ENCODE measurements at places on chromosomes 5 and 9.

- H3K27ac ChIP-seq, result no peak overlapping the region
- H3K4me3 ChIP-seq, result no peak overlapping the region
- no peaks in the 10 kb centered on the region for H3K36me3 ChIP-seq
- H3K4me1 ChIP-seq, result no peaks in the 10 kb centered on the region
- DNase-seq, result no peak
Measured at GRCh38 chr9:82191082-82191770, 202.7 kb downstream of the SPATA31D1 start.

- no peak overlapping the region for H3K4me3 ChIP-seq
- H3K27me3 ChIP-seq, result no peaks in the 10 kb centered on the region
- no peak for DNase-seq
- no peaks in the 10 kb centered on the region for H3K36me3 ChIP-seq
- no peak overlapping the region for H3K27ac ChIP-seq
- no peaks in the 10 kb centered on the region for H3K4me1 ChIP-seq
Measured at GRCh38 chr5:125928663-125929062, 494.5 kb upstream of the GRAMD2B start.

DNA sequence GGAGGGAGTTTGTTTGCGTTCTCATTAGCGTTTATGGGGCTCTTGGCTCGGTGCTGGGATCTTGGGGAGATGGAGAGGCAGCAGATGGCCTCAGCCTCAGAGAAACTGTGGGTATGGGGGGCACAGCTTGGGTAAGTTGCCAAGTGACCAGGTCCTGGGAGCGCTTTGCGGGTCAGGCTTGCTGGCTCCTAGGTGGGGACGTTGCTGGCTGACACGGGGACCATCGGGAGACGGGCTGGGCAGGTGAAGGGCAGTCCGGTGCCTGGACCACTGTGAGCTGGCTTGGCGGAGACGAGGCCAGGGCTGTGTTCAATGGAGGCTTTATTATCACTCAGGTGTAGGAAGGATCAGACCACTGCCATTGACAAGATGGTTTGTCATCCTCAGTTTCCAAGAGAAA, 30.0 kb downstream of the FGD3 start:
- no peaks in the 10 kb centered on the region for H3K36me3 ChIP-seq
- no peak overlapping the region for H3K4me3 ChIP-seq
- no peak overlapping the region for H3K27ac ChIP-seq
- no peaks in the 10 kb centered on the region for H3K27me3 ChIP-seq
- no peak for DNase-seq
- no peaks in the 10 kb centered on the region for H3K4me1 ChIP-seq

GRCh38 chr5:79829260-79829659, 139.6 kb downstream of the CMYA5 start:
- DNase-seq, result no peak
- no peaks in the 10 kb centered on the region for H3K36me3 ChIP-seq
- peaks cover 16% of the 10 kb centered on the region for H3K4me1 ChIP-seq
- H3K27me3 ChIP-seq, result no peaks in the 10 kb centered on the region
- H3K27ac ChIP-seq, result no peak overlapping the region

DNA sequence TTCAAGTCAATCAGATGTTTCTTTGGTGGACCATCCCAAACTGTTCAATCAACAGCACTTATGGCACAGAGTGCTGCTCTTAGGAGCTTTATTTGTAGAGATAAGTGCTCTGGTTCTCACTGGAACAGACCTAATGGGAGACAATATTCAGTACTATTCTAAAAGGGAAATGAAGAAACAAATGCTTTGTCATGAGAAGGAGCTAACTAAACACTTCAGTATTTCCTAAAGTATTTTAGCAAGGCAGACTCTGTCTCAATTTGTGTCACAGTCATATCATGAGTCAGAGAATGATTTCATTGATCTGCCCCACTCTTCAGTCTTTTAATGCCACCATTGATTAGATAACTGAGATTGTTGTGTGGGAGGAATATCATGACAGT, 175.3 kb downstream of the SLF1 start:
- H3K27me3 ChIP-seq, result no peaks in the 10 kb centered on the region
- H3K4me3 ChIP-seq, result no peak overlapping the region

DNA sequence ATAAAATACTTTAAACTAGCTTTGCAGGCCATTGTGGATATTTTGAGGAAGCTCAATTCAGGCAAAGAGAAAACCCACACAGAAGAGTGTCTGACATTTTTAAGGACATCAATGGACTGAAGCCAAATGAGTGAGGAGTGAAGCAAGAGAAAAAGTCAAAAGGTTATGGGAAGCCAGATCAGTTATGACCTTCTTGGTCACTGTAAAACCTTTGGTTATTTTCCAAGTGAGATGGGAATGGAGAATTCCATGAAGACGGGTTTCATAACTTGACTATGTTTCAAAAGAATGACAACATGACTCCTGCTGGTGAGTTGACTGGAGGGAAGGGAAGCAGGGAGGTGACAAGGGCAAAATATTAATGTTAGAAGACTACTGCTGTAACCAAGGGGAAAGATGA, 585.2 kb downstream of the EFNA5 start:
- no peak for DNase-seq
- H3K27me3 ChIP-seq, result no peaks in the 10 kb centered on the region
- no peaks in the 10 kb centered on the region for H3K36me3 ChIP-seq

DNA sequence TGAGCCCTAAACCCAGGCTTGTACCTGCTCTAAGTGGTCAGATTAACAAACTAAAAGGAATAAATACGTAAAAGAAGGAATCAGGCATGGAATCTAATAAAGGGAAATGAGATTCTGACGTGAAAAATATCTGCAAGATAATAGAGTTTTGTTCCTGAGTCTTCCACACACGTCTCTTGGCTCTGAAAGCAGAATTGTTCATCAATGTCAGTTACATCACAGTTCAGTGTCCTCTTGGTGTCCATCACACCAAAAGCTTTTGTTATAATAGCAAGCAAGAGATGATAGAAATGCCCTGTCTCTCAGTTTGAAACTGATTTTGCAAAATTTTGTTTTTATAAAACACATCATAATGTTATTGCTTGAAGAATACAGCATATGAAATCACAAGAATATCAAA, 34.7 kb upstream of the NMUR2 start:
- H3K27me3 ChIP-seq, result no peaks in the 10 kb centered on the region
- H3K4me1 ChIP-seq, result no peaks in the 10 kb centered on the region
- H3K36me3 ChIP-seq, result no peaks in the 10 kb centered on the region
- DNase-seq, result no peak

GRCh38 chr5:172981931-172982330, 1.6 kb upstream of the ATP6V0E1 start:
- peaks cover 20% of the 10 kb centered on the region for H3K4me1 ChIP-seq
- H3K36me3 ChIP-seq, result no peaks in the 10 kb centered on the region
- H3K4me3 ChIP-seq, result no peak overlapping the region
- DNase-seq, result no peak
- no peaks in the 10 kb centered on the region for H3K27me3 ChIP-seq

- H3K4me3 ChIP-seq, result no peak overlapping the region
- H3K27me3 ChIP-seq, result no peaks in the 10 kb centered on the region
Measured at GRCh38 chr5:41935544-41935943, 10.5 kb downstream of the FBXO4 start.

DNA sequence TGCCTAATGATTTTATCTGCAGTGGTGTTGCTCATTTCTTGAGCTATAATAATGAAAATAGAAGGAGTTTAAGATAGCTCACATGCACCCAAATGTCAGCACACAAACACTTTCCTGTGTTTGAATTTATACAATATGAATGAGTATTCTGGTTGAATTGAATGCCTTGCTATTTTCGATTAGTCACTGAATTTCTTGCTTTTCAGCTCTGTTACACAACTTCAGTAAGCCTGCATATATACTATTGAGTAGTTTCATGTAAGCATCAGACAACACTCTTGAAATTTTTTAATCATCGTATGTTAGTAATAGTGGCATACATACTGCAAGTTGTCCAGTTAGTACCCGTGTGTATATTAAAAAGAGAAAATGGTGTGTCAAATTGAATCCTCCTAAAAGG, 281.5 kb upstream of the GRIA1 start:
- H3K27me3 ChIP-seq, result no peaks in the 10 kb centered on the region
- H3K36me3 ChIP-seq, result no peaks in the 10 kb centered on the region
- DNase-seq, result no peak
- H3K4me1 ChIP-seq, result no peaks in the 10 kb centered on the region

DNA sequence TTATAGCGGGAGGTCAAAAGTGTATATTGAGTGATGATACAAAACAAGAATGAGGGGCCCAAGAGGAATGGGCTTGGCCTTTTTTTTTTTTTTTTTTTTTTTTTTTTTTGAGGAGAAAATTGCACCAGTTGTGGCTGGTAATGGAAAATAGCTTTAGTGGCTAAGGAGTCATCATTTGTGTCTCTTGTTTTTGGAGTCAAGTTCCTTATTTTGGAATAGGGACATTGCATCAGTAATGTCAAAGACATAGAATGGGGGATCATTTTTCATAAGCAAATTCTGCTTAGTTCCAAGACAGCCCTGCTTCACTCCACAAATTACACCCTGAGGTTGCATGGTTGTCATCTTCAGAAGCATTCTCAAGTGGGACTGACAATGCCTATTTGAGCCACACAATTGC, 137.4 kb downstream of the STK32A start:
- no peaks in the 10 kb centered on the region for H3K36me3 ChIP-seq
- no peak for DNase-seq
- H3K27me3 ChIP-seq, result no peaks in the 10 kb centered on the region
- H3K4me1 ChIP-seq, result no peaks in the 10 kb centered on the region

GRCh38 chr5:81908771-81909170, 63.1 kb upstream of the ATG10 start:
- H3K27me3 ChIP-seq, result no peaks in the 10 kb centered on the region
- no peaks in the 10 kb centered on the region for H3K36me3 ChIP-seq
- no peak for DNase-seq
- H3K27ac ChIP-seq, result no peak overlapping the region

DNA sequence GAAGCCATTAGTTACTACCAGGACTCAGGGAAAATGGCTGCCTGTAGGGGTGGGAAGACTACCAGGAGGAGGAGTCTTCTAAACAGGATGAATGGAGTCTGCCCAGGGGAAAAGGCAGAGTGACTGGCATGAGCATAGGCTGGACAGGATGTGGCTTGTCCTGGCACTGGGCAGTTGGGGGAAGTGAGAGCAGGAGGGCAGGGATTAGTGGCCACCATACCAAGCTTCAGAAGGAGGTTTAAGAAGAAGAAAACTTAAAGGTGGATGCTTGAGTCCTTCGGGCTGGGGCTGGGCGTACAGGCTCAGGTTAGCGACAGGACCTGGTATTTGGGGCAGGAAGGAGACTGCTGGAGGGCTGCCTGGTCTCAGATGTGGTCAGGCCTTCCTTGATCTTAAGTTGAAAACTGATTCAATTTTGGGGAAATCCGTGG, 5.0 kb upstream of the NSD1 start:
- no peaks in the 10 kb centered on the region for H3K27me3 ChIP-seq
- no peak overlapping the region for H3K4me3 ChIP-seq
- H3K27ac ChIP-seq, result no peak overlapping the region
- DNase-seq, result no peak
- H3K4me1 ChIP-seq, result no peaks in the 10 kb centered on the region
- H3K36me3 ChIP-seq, result no peaks in the 10 kb centered on the region

DNA sequence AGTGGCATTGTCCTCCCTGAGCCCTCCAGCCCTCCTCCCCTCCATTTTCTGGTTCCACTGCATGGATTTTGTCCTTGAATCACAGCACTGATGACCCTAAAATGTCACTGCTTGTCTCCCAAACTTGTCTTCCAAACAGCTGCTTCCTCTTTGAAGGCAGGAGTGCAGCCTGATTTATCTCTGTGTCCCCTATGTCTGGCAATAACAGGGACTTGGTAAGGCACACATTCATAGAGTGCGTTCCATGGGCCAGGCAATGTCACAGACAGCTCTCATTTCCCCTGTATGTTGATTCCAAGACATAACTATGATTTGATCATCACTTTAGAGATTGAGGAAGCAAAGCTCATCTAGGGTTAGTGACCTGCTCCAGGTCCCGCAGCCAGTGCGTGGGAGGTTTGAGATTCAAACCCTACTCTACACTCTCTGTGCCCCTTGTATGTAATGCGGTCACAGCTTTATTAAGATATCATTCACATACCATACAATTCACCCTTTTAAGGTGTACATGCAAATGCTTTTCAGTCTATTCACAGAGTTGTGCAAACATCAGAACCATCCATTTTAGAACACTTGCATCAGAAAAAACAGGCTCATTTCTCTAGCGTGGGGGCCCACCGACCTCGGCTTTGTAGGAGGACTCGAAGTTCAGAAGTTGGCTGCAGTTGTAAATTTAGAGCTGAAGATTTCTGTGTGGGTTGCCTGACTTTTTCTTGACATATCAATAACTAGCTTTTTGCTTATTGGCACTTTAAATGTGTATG, 28.4 kb upstream of the BOD1 start:
- DNase-seq, result no peak
- no peaks in the 10 kb centered on the region for H3K36me3 ChIP-seq
- no peak overlapping the region for H3K27ac ChIP-seq

DNA sequence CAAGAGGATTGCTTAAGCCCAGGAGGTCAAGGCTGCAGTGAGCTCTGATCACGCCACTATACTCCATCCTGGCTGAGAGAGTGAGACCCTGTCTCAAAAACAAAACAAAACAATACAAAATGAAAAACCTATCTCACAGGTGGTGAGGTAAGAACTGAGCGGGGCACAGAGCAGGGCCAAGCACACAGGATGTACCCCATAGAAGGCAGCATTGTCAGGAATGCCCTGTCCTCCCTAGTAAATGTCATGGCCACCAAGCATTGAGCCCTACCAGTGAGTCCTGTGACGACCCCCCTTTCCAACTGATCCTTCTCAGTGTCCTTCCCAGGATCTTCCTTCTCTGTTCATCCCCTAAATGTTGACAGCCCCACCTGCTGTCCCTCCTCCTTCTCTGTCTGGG, 44.6 kb upstream of the ALDH1B1 start:
- H3K4me3 ChIP-seq, result no peak overlapping the region
- H3K36me3 ChIP-seq, result no peaks in the 10 kb centered on the region
- H3K27me3 ChIP-seq, result no peaks in the 10 kb centered on the region
- H3K4me1 ChIP-seq, result no peaks in the 10 kb centered on the region
- no peak for DNase-seq

DNA sequence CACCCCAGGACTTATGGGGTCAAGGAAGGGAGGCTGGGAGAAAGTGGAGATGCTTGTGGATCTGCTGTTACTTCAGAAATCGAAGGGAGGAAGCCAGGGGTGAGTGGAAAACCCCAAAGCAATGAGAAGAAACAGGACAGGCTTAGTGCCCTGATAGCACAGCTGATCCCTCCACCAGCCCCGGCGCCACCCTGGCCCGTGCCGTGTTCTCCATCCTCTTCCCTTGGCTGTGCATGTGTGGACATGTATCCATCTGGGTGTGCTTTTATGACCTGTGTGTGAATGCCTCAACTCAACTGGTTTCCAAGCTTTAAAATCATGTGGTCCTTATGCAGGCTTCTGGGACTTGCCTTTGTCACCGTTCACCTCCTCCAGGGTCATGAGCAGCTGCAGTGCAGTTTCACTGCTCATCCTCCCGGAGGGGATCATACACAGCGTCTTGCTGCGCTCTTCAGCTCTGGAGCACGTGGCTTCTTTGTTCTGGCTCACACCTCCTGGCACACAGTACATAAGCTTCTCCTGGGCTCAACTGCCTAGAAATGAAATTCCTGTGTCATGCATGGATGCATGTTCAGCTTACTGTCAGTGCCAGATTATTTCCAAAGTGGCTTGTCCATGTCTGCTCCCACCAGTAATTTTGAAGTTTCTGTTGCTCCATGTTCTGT, 58.2 kb downstream of the IPPK start:
- H3K4me3 ChIP-seq, result no peak overlapping the region
- peaks cover 44% of the 10 kb centered on the region for H3K36me3 ChIP-seq
- DNase-seq, result no peak
- peak overlapping the region; percentile 61 for H3K27ac ChIP-seq
